ENCODE measurements at places on chromosomes 3 and 15. TPM values are rescaled to one million over a fixed set of nuclear protein-coding genes. Genes with fewer than 3 reads are reported as not detected.

DNA sequence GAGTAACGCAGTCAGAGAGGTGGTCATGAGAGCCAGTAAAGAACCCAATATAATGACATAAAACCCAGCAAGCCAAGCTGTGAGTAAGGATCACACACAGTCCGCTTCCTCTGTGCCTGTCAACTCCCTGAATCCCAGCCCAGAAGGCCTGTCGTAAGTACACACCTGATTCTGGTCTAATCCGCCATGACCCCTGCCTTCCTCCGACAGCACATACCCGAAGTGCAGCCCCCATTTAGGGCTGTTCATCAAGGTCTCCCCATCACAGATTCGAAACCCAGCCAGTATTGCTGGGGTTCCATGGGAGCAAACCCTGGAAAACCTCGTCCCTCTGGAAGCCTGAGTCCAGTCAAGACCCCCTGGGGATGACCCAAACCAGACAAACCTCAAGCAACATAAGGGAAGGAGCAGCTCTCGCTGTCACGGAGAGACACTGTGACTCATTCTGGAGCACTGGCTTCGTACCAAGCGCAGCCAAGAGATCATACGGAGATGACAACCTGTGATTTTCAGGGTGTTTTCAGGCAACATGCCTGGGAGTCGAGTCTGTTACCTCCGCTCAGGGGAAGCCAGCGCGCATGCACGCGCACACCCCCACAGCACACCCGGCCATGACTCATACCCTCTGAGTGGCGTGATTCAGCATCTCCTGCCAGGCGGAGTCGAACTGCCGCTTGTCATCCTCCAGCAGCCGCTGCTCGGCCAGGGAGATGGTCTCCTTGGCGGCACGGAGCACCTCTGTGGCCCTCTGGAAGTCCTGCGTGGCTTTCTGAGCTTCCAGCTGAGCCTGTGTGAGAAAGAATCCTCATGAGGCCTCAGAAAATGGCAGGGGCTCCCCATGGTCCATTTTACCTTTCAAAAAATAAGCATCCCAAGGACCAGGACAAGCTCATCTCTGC, 63.0 kb downstream of the SH3BP5 start:
- H3K4me3 ChIP-seq = peak overlapping the region; percentile 35
- H3K27ac ChIP-seq = peak overlapping the region; percentile 72
- DNase-seq = peak; percentile 76
- no peaks in the 10 kb centered on the region for H3K27me3 ChIP-seq

GRCh38 chr3:32655167-32655566, 29.8 kb upstream of the CNOT10 start:
- no peaks in the 10 kb centered on the region for H3K27me3 ChIP-seq
- DNase-seq = no peak
- H3K4me1 ChIP-seq = no peaks in the 10 kb centered on the region
- no peak overlapping the region for H3K27ac ChIP-seq
- no peak overlapping the region for H3K4me3 ChIP-seq

Gene SLC51B
- total RNA-seq = not detected

DNA sequence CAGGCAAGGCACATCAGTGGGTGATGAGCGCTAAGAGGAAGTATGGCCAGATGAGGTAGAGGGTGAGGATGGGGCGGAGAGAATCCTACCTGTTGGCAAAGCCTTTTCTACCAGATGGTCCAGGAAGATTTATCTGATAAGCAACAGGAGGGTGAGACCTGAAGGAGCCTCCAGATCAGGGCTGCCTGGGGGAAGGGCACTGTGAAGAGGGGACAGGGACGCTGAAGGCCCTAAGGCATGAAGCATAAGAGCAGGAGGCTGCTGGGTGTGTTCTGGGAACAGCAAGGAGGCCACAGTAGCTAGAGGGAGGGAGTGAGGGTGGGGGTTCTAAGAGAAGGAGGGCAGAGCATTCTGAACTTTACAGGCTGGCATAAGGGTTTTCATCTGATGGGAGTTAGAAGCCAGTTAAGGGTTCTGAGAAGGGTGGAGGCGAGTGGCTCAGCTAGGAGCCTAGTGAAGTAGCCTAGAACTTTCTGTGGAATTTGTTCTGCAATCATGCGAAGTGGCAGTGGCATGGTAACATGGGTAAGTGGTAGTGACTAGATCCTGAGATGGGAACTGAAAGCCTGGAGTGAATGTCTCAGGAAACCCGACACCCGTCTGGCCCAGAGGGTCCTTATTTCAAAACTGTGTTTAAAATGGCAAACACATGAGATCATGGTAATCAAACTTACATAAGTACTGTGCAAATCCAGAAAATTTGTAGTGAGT, 29.9 kb downstream of the CGNL1 start:
- H3K4me1 ChIP-seq = no peaks in the 10 kb centered on the region
- no peaks in the 10 kb centered on the region for H3K36me3 ChIP-seq
- H3K27ac ChIP-seq = no peak overlapping the region
- no peak overlapping the region for H3K4me3 ChIP-seq
- peaks cover 11% of the 10 kb centered on the region for H3K27me3 ChIP-seq

DNA sequence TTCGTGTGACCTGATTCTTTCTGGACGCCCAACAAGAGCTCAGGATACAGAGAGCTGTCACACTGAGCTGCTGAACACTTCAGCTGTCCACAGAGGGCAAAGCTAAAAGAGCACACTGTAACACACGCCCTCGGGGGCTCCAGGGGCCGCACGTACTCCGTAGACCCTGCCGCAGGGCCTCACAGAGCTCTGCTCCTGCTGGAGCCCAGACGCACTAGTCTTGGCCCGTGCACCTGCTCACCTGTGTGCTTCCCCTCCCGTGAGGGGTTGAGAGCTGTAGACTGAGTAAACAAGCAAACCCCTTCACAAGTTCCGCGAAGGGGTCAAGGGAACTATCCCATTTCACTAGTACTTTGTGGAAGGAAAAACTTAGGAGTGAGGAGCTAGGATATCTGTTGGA, 30.7 kb upstream of the TUSC7 start:
- no peak for DNase-seq
- H3K4me3 ChIP-seq = no peak overlapping the region
- H3K27me3 ChIP-seq = no peaks in the 10 kb centered on the region
- H3K36me3 ChIP-seq = no peaks in the 10 kb centered on the region

- no peak for DNase-seq
- H3K27me3 ChIP-seq = no peaks in the 10 kb centered on the region
- no peaks in the 10 kb centered on the region for H3K36me3 ChIP-seq
- H3K4me3 ChIP-seq = no peak overlapping the region
- H3K4me1 ChIP-seq = no peaks in the 10 kb centered on the region
Measured at GRCh38 chr3:123044981-123045763, 17.6 kb upstream of the SEMA5B start.

- H3K36me3 ChIP-seq = no peaks in the 10 kb centered on the region
- no peak for DNase-seq
- H3K27me3 ChIP-seq = peaks cover 8% of the 10 kb centered on the region
- H3K4me1 ChIP-seq = peaks cover 12% of the 10 kb centered on the region
- H3K27ac ChIP-seq = no peak overlapping the region
- H3K4me3 ChIP-seq = no peak overlapping the region
Measured at GRCh38 chr15:70198441-70199123, 100.9 kb upstream of the TLE3 start.

Gene CDHR4
- total RNA-seq = not detected

DNA sequence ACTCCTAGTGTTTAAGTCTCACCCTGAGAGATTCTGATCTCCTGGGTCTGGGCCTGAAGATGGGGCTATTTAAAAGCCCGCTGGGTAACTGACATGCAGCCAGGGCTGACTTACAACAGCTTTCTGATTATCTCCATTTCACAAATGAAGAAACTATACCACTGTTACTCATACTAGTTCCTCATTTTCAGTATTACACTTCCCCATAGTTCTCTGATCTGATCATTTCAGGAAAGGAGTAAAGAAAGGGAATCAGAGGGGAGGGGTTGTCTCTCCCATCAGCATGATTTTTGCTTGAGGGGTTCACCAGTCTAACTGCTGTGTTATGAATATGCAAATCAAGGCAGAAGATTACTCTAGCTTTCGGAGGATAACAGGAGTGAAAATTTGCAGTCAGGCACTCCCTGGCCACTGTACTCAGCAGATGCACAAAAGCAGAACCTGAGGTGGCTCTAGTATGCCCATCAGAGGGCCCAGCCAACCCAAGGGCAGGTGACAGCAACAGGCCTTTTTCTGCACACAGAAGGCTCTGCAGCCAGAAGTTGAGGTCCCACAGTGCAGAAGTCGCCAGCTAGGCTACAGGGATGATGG, 59.4 kb downstream of the DAPK2 start:
- no peak for DNase-seq
- H3K27ac ChIP-seq = no peak overlapping the region
- no peaks in the 10 kb centered on the region for H3K36me3 ChIP-seq
- no peak overlapping the region for H3K4me3 ChIP-seq

Gene PDE12
- total RNA-seq = 32.5 TPM

Gene SLC4A7
- 47.4 TPM for total RNA-seq

- H3K4me3 ChIP-seq = no peak overlapping the region
- H3K4me1 ChIP-seq = peaks cover 26% of the 10 kb centered on the region
- no peak for DNase-seq
- H3K27me3 ChIP-seq = no peaks in the 10 kb centered on the region
- no peak overlapping the region for H3K27ac ChIP-seq
Measured at GRCh38 chr3:23944007-23944783, 891 bp upstream of the NR1D2 start.

DNA sequence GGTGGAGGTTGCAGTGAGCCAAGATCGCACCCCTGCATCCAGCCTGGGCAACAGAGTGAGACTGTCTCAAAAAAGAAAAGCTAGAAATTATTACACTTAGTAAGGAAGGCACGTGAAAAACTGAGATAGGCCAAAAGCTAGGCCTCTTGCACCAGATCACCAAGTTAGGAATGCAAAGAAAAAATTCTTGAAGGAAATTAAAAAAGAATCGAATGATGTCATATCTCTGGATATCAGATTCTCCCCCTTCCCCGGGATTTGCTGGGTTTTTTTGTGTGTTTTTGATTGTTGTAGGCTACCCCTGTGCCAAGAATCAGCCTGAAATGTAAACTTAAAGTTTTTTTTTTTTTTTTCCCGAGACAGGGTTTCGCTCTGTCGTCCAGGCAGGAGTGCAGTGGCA, 17.4 kb downstream of the PTPN23 start:
- DNase-seq = no peak
- peaks cover 3% of the 10 kb centered on the region for H3K36me3 ChIP-seq
- H3K27ac ChIP-seq = no peak overlapping the region
- peaks cover 5% of the 10 kb centered on the region for H3K4me1 ChIP-seq

- no peak for DNase-seq
- H3K27ac ChIP-seq = no peak overlapping the region
- peaks cover 10% of the 10 kb centered on the region for H3K36me3 ChIP-seq
- H3K27me3 ChIP-seq = no peaks in the 10 kb centered on the region
- no peak overlapping the region for H3K4me3 ChIP-seq
Measured at GRCh38 chr3:50028346-50028745, 60.4 kb upstream of the RBM5 start.

GRCh38 chr3:55534876-55535275, 47.8 kb upstream of the WNT5A start:
- H3K4me3 ChIP-seq = no peak overlapping the region
- no peaks in the 10 kb centered on the region for H3K4me1 ChIP-seq
- no peak overlapping the region for H3K27ac ChIP-seq
- H3K36me3 ChIP-seq = no peaks in the 10 kb centered on the region

Gene COX5A
- total RNA-seq = 58.5 TPM

GRCh38 chr3:186534113-186534669, 10.0 kb downstream of the CRYGS start:
- H3K27ac ChIP-seq = peak overlapping the region; percentile 17
- H3K27me3 ChIP-seq = no peaks in the 10 kb centered on the region
- H3K4me1 ChIP-seq = peaks cover 29% of the 10 kb centered on the region
- DNase-seq = peak; percentile 18
- no peaks in the 10 kb centered on the region for H3K36me3 ChIP-seq

Gene ZSCAN29
- total RNA-seq = 32.2 TPM

Gene TMED3
- total RNA-seq = 20.7 TPM

Gene CRABP1
- 0.99 TPM for total RNA-seq

Measured in T-cell (primary cell).